Bone marrow (tissue), 2 donors: ENCODE measurements at places on chromosomes 6 and 20.

DNA sequence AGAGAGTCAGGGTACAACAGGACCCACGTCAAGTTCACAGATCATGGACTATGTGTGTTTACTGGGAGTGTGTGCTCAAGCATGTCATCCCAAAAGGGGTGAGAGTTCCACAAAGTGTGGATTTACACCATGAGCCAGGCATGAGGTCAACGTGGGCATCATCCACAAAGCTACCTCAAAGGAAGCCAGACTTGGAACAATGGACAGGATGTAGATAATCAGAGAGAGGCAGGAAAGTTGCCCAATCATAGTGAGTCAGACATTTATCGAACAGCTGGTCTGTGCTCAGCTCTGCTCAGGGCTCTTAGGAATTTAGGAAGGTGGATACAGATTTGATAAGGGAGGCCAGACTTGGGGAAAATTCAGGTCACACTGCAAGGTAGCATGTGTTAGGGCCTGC lies 317.2 kb upstream of the CDYL start:
- DNase-seq: no peak

DNA sequence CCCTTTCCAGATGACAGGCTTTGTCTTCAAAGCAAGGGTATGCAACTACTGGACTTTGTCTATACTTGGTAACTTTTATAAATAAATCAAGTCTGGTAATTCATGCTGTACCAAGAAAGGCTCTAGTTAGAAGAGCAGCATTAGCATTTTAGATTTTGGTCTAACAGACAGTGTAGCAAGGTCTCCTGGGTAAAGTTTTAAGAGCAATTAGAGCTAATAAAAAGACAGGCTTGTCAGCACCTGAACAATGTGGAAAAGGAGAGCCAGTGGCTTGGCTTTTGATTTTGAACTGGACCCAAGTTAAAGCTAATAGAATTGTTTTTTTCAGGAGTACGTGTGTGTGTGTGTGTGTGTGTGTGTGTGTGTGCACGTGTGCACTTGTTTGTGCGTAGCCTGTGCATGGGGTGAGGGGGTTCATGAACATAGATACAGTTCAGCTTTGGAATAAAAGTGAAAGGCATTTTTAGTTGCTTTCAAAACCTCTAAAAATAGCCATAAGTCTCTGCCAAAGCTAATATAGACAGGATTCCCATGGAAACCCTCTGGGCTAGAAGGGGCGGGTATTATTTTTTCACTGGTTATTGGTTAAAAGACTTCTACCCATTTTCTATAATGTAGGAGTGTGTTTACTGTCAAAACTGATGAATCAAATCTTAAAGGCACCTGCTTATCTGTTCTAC lies 138.4 kb downstream of the KCNQ5 start:
- DNase-seq: no peak

DNA sequence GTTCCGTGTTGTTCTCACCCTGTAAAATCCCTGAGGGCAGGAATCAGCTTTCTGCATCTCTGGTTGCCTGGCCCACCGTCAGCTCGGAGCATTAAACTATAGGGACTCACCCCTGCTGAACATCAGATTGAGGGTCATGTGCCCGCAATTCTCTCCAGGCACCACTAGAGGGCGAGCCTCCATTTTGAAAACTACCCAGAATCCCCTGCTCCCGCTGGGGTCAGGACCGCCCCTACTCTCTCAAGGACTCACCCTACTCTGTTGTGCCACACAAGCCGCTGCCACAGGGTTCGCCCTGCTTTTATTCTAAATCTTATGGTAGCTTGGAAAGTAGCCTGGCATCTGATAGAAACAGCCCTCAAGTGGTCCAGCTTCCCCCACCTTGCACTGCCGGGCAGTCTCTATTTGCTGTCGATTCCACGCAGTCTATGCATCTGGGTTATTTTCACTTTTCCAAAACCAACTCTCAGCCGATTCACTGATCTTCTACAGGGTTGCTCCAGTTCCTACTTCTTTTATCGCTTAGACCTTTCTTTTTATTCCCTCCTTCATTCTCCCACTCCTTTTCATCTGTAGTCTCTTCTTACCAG lies 244.1 kb upstream of the QKI start:
- DNase-seq: no peak

DNA sequence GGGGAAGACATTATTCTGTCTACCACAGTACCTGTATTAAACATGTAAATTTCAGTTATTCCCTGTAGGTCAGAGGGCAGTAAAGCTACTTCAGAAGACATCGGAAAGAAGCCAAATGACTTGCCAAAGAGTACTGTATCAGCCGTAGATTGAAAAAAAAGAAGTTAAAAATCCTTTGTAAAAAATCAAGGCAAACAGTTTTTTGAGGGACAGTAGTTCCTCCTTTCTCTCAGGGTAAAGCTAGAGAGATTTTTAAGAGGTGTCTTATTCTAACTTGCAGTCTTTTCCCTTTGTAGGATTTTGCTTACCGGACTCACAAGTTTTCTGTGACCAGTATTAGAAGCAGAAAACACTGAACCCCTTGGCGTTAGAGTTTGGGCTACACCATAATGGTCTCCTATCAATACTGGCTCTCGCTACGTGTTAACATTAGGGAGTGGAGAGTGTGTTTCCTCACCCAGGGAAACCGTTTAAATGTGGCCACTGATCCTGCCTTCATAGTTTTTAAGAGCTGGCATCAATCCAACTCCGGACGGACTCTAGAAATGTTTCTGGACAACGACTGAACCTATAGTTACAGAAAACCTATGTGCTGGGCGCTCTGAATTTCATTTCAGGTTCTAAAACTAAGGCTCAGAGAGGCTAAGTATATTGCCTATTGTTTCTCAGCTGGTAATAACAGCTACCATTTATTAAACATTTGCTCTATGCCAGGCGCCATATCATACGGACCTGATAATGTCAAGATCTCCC lies 1.3 kb upstream of the ASXL1 start:
- DNase-seq: no peak

DNA sequence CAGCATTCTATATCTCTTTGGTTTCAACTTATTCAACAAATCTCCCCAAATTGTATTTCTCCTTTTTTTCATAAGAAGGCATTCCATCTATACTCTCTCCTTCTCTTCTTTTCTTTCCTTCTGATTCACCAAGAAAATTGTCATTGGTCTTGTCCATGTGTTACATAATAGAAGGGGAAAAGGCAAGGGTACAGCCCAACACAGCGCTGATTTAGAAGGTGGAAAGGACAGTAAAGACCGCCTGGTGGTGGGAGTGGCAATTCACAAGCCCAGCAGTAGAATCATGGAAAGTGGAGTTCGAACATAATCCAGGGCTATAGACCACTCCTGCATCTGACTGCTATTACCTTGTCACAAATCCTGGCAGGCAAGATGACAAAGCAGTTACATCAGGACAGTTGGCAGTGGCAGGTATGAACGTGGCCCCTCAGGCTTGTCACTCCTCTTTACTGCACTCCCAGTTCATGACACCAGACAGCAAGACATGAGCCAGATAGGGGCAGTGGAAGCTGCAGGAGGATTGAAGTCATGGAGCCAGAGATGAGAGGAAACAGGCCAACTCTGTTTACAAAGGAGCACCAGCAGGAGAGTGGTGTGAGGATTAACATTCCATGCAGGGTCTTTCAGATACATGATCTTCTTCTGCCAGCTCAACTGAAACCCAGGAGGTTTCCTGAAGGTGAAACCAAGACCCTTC lies 2.1 kb upstream of the TNFAIP3 start:
- no peak for DNase-seq

DNA sequence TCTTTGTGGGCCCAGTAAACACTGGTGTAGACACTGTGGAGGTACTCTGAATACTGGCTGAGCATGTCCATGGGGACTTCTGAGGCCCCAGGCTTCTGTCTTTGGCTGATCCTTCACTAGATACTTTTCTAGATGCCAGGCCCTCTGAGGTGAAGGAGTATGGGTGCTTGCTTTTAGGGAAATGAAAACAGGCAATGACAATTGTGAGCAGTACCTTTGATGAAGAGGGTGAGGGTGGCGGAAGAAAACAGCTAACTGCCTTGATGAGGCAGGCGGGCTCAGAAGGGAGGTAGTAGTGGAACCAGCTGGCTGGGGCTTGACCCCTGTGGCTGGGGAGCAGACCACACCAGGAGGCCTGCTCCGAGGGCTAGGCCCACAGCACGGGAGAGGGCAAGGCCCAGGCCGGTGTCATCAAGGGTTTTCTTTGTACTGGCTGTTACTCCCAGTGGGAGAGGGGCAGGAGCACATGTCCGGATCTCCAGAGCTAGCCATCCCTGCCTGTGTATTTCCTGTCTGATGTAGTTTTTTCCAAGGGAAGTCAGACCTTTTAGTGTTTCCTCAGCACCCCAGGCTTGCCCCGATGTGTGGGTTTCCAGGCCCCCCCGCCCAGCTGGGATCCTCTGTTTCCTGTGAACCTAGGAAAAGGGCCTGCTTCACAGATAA lies 3.9 kb downstream of the PLCG1 start:
- DNase-seq: no peak
